ENCODE measurements at places on chromosomes 16 and 17. TPM values are rescaled to one million over a fixed set of nuclear protein-coding genes. Genes with fewer than 3 reads are reported as not detected.

- DNase-seq, result no peak
These were observed 21.7 kb downstream of the LRRC75A start for GRCh38 chr17:16470265-16470664.

DNA sequence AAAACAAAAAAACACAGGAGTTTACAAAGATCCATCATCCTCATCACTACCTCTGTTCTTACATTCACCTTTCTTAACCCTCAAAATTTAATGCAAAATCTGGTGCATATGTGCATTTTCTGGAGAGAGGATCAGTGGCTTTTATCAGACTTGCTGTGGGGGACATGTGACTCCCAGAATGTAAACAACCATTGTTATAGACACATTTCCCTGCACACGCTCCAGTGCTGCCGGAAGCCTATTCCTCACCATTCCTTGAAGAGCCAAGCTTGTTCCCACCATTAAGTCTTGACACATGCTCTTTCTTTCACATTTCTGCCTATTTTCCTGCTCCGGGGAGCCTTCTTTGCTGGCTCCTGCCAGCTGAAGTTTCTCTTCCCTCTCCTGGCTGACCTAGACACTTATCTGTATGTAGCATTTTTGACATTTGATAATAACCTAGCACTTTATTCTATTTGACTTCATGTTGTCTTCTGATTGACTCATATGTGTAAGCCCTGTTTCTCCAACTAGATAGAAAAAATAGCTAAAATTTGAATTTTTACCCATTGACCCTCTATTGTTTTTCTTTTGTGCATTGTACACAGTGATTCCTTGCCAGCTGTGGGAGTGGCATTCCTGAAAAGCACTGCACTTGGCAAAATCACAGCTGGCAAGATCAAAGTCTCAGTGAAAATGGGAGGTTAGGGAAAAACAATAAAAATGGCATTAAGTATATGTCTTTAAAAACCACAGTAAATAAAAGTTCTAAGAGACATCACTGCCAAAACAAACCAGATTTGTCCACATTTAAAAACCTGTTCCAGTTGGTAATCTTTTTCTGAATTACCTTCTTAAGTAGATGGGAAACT, 76.8 kb upstream of the CIBAR2 start:
- no peak for DNase-seq

CENPT gene
- total RNA-seq, result 40.2 TPM

DNA sequence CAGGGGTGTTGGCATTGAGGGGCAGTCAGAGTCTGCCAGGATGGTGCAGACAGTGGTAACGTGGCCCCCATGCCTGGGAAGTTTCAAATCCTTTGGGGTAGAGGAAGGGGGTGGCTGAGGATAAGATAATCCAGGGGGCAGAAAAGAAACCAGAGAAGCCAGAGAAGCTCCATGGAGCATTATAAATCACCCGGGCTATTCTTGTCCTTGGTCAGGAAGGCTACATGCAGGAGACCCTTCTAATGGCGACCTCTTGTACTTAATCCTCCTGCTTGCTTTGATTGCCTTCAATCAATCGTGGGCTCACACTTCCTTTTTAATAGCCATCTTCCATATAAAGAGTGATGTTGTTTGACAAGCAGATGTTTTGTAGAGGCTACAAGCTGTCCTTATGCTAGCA, 131.9 kb downstream of the MAF start:
- no peak for DNase-seq

Measured in activated CD4-positive, alpha-beta memory T cell treated with anti-CD3 and anti-CD28 coated beads for 36 hours (primary cell).